ENCODE measurements at places on chromosomes 13 and 19.

GRCh38 chr19:35903550-35904179, 1.3 kb downstream of the HCST start:
- peak; percentile 48 for DNase-seq

- no peak for DNase-seq
These were observed 135.1 kb downstream of the GPC6 start for GRCh38 chr13:93361703-93362102.

- no peak for DNase-seq
These were observed 538 bp downstream of the ZNF428 start for GRCh38 chr19:43618921-43619261.

DNA sequence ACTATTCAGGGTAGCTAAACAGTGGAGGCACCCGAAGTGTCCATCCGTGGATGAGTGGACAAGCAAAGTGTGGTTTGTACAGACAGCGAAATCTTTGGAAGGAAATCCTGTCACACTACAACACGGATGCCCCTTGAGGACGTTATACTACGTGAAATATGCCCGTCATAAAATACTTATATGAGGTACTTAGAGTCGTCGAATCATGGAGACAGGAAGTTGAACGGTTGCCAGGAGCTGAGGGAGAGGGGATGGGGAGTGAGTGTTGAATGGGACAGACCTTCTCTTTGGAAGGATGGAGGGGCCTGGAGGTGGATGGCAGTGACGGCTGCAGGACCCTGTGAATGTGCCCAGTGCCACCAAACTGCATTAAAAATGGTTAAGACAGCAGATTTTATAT, 11.6 kb downstream of the ATP4B start:
- DNase-seq: no peak

- no peak for DNase-seq
These were observed 16.5 kb upstream of the SPACA6 start for GRCh38 chr19:51676566-51677083.

GRCh38 chr13:36343766-36344165, 2.4 kb downstream of the SPART start:
- no peak for DNase-seq

- DNase-seq: no peak
These were observed 287.5 kb downstream of the ATP8A2 start for GRCh38 chr13:25659091-25659795.

- DNase-seq: no peak
These were observed 72.2 kb downstream of the CEBPG start for GRCh38 chr19:33445442-33446329.

DNA sequence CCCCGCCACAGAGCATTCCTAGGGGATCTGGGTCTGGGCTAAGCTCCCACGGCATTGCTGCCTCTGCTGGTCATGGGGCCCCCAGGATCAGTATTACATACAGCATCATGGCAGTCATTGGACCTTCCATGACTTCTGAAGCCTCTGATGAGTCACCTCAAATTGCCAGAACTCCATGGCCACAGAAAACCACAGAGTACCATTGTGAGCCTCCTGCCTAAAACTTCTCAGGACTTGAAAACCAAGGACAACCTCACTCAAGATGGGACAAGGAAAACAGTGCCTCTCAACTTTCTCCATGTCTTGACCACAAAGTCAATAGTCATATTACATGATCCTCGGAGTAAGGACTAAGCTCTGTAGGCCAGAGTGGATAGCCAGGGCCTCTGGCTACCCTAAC, 306.0 kb downstream of the GPC5 start:
- no peak for DNase-seq

DNA sequence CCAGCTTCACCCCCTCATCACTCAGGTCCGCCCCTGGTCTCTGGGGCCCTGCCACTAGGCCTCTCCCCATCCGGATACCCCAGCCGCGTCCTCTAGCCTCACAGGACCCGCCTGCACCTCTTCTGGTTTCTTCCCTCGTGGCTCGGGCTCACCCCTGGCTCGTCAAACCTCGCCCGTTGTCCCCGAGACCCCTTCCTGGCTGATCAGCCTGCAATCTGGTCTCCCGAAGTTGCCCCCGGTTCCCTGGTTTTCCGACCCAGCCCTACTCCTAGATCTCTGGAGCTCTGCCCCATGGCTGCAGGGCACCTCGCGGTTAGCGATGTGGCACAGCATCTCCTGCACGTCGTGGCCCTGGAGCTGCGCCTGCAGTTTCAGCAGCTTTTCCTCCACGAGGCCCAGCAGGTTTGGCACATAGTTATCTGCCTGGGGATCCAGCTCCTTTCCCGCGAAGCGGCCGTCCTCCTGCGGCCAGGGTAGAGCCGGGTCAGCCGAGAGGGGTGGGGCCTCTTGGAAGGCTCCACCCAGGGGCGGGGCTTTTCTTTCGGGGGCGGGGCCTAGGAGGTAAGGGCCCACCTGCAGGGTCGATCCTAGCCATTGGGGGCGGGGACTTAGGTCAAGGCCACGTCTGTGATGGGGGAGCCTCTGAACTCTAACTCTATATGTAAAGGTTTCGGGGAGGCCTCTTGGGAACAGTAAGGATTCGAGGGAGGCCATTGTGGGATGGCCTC, 2.4 kb upstream of the RGL3 start:
- no peak for DNase-seq

GRCh38 chr19:43489310-43489709, 15.2 kb downstream of the PHLDB3 start:
- no peak for DNase-seq

DNA sequence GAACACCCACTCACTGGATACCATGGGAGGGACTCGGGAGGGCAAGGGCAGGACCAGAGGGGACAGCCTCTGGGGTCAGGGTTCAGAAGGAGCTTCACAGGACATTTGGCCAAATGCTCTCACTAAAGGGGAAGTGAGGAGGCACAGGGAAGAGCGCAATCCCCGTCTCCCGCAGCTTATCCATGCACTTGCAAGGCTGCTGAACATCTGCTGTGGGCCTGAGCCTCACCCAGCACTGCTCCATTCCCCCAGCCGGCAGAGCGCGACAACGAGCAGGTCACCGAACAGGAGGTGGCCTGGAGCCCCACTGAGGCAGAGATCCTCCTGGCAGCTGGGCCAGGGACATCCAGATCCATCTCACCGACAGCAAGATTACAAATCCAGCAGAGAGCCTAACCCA, 23.3 kb downstream of the ELAVL1 start:
- no peak for DNase-seq

DNA sequence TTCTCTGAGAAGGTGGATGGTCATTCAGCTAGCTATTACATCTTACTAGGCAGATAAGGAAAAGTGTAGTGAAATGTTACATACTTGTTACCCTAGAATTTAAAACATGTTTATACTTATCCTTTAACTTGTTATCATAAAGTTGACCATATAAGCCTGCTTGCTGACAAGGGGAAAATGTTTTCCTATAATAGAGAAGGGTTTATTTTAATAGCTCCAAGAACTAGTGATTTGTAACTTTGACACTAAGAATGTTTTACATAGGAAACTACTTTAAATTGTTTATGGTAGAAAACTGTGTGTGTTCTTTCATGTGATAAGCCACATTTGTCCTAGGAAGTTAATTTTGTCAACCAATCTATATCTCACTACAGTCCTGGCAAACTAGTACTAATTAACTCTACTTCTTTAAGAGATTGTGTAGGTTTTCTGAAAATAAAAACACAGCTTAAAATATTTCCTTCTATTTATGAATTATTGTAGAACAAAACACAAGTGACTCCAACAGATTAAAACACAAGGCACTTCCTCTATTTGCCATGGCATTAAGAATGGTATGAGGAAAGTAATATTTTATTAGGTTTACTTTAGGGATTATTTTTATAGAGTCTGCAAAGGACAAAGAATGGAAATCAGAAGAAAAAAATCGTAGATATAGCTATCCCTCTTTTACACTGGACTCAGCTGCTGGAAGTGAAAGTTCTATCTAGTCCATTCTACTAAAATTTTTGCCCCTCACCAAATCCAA, 233.3 kb upstream of the NBEA start:
- DNase-seq: no peak

DNA sequence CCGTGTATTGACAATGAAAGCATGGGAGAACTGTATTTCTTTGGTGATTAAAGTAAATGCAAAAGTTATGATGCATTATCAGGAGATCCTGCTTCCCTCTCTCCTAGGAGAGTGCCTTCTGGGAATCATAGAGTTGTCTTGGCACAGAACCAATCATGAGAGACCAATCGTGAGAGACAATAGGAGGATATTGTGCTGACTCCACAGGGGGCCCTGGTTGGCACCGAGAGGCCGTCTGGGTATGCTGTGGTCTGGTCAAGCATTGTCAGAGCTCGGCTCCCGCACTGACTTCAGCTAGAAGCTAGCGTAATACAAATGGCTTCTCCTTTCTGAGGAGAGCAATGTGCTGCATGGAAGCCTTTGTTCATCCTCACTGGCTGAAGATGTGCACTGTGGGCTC, 131.5 kb upstream of the GJB6 start:
- no peak for DNase-seq

- DNase-seq: no peak
These were observed 11.1 kb upstream of the GTF2F2 start for GRCh38 chr13:45109102-45109720.

- no peak for DNase-seq
These were observed 38.0 kb upstream of the DOCK9 start for GRCh38 chr13:99015606-99016490.

DNA sequence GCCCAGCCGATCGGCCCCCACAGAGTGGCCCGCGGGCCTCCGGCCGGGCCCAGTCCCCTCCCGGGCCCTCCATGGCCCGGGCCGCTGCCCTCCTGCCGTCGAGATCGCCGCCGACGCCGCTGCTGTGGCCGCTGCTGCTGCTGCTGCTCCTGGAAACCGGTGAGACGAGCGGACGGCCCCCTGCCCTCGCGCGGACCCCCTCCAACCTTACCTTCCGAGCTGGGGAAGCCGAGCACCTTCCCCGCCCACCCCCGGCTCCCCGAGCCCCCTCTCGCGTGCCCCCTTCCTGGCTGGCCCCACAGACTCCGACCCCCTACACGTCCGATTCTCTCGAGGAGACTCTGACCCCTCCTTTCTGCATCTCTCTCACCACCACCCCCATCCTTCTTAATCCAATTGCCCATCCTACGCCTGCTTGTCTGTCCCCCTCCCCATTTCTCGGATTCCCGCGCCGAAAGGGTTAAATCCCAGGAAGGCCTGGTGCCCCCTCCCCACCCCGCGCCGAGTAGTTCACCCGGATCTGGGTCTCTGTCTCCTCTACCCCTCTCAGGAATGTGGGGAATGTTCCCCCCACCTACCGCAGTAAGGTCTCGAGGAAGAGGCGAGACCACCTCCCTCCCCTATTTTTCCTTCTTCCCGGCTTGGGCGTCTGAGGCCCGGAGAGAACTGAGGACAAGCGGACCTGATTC, 502 bp downstream of the NECTIN2 start:
- DNase-seq: no peak

DNA sequence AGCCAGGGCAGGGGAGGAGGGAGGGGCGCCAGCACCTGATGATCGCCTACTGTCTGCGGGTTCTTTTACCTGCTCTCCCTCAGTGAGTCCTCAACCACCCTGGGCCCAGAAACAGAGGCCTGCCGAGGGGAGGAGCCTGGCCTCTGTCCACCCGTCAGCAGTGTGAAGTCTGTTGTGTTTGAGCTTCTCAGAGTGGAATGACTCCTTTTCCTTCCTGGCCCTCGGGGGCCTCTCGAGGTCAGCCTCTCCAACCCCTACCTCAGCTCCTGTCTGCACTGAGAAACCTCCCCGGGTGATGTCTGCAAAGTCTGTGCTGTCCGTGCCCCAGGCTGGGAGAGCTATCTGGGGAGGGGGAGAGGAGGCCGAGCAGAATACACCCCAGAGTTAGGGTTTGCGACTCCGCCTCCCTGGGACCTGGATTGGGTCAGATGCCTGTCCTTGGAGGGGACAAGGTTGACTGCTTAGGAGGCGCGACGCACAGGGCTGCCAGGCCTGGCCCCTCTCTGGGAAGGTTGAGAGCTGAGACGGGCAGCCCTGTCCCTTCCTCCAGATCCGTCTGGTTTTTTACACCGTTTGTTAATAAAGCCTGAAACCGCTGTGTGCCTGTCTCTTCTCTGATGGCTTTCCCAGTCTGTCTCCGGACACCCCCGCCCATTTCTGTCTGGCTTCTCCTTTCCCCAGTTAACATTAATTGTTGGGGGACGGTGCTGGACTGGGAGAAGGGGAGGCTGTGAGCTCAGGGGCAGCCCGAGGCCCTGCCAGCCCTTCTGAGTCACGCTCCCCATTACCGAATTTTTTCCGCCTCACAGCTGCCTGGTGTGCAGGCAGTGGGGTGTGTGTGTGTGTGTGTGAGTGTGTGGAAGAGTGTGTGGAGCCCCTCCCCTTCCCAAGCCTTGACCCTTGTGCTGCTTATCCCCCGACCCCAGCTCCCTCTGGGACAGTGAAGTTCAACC, 989 bp upstream of the SSC5D start:
- peak; percentile 64 for DNase-seq

- DNase-seq: no peak
These were observed 20.3 kb upstream of the RNASEH2B start for GRCh38 chr13:50889317-50889716.

DNA sequence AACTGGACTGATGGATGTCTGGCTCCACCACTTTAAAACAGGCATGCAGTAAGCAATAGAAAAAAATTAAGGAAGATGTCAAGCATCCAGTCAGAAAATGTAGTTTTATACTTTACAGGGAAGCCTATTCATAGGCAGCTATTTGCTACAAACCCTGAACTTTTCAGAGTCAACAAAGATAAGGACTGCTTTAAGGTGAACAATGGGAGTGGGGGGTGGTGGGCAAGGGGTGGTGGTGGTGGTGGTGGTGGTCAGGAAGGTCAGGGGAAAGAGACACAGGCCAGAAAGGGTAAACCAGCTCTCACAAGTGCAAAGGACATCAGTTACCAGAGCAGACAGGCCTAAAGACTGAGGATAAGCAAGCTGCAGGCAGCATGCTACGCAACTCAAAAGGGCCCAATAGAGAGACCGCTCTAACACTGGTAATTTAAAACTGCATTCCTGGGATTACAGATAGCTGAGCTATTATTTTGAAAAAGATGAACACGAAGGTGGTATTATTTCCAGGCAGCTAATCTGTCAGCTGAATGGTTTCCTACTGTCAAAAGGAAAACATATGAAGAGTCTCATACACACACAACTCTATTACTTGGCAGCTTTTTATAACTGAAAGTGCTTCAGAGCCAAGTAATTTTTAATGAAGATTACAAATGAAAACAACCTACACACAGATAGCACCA, 14.8 kb downstream of the BRD4 start:
- no peak for DNase-seq

DNA sequence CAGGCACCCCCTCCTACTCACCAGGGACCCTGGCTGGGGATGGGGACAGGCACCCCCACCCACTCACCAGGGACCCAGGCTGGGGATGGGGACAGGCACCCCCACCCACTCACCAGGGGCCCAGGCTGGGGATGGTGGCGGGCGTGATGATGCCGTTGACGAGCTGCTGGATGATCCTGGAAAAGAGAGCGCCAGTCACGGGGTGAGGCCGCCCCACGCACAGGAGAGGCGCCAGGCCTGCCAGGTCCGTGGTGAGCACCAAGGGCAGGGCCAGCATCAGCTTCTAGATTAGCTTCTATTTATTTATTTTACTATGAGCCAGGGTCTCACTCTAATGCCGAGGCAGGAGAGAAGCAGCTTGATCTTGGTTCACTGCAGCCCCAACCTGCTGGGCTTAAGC, 10.4 kb downstream of the FGF22 start:
- DNase-seq: no peak

Data from C1 segment of cervical spinal cord (tissue), 14 donors.